ENCODE measurements at places on chromosomes 1 and 21.

DNA sequence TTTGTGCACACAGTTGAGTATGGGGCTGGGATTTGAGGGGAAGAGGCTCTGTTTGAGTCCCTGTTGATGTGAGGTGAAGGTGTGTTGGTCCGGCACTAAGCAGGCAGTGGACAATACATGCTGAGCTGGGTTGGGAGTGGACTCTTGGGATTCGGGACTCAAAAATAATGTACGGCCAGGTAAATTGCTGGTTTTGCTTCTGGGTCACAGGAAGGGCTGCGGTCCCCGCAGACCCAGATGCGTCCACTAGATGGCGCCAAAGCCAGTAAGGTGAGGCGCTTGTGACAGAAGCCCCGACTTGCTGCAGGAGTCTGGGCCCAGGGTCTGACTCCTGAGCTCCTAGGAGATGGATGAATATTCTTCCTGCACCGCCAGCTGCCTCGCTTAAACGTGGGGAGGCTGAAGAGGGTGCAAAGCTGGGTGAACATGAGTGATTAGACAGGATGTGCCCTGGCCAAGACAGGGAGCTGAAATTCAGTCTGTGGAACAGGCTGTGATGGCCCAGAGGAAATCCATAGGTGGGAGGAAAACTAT is 61.4 kb downstream of the ACBD3 start:
- no peak for DNase-seq

DNA sequence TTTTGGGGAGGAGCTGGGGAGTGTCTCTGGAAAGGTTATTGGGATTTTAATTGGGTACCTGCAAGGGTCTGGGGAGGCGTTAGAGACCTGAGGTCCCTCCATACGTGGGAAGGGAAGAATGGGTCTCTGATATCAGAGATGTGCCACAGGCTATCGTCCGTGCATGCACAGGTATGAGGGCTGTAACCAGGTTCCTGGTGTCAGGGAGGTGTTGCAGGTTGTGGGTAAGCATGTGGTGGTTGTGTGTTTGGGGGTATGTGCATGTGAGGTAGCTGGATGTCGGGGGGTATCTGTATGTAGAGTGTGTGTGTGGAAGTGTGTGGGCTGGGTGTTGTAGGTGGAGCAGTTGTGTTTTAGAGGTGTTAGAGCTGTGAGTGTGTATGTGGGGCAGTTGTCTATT is 8.3 kb downstream of the AHDC1 start:
- no peak for DNase-seq

DNA sequence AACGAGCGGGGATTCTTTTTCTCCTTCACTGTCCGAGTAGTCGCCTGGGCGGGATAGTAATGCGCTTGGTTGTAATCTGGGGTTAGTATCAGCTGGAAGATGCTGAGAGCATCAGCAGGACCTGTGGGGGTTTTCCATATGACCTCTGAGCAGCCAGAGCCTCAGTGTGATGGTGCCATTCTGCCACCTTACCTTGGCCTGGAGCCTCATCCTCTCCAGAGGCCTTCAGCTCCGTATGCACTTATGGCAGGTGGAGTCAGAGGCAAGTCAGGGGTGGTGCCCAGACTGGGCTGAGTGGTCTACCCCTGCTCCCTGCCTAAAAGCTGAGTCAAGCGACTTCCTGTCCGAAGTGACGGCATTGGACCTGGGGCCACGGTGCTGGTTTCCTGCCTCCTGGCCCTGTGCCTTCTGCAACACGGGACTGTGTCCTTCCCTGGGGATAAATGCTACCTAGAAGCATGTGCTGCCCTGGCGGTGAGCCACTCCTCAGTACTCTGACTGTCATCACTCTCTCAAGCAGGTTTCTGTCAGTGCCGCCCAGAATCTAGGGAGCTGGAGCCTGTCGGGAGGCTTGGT is 24.7 kb downstream of the TENT5C start:
- DNase-seq, result no peak

GRCh38 chr1:155008015-155008941 is 5.7 kb downstream of the ZBTB7B start:
- no peak for DNase-seq

Data from stromal cell of bone marrow (primary cell).